ENCODE measurements at places on chromosomes 12 and 14. TPM values are rescaled to one million over a fixed set of nuclear protein-coding genes. Genes with fewer than 3 reads are reported as not detected.

DNA sequence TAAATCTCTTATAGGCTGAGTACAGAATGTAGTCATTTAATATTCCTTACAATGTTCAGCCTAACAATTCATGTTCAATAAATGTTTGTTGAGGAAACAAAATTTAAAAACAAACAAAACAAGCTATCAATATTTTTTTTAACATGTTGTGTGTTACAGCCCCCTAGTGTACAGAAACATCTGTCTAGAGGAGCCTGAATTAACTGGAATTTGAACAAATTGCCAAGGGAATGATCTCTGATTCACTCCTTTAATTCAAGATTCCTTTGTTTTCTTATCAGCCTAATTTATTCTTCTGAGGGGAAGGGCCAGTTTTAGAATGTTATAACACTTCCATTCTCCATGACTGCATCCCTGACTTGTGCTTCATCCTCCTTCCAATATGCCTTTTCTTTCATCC, 127.2 kb downstream of the CMAS start:
- no peak for DNase-seq

DNA sequence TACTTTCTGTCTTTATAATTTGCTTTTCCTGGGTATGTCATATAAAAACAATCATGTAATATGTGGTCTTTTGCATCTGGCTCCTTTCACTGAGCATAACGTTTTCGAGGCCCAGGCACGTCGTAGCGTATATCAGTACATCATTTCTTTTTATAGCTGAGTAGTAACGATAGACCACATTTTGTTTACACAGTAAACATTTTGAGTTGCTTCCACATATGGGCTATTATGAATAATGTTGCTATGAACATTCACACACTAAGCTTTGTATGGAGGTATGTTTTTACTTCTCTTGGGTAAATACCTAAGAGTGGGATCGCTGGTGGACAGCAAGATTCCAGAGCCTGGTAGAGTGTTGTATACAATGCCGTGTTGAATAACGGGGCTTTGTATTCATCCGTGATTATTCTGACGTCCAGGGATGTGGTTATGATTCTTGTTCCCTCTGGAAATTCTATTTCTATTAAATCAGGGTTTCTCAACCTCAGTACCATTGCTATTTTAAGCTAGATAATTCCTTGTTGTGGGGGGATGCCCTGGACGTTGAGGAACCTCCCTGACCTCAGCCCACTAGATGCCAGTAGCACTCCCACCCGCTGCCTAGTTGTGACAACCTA, 38.9 kb upstream of the CIT start:
- no peak for DNase-seq

DNA sequence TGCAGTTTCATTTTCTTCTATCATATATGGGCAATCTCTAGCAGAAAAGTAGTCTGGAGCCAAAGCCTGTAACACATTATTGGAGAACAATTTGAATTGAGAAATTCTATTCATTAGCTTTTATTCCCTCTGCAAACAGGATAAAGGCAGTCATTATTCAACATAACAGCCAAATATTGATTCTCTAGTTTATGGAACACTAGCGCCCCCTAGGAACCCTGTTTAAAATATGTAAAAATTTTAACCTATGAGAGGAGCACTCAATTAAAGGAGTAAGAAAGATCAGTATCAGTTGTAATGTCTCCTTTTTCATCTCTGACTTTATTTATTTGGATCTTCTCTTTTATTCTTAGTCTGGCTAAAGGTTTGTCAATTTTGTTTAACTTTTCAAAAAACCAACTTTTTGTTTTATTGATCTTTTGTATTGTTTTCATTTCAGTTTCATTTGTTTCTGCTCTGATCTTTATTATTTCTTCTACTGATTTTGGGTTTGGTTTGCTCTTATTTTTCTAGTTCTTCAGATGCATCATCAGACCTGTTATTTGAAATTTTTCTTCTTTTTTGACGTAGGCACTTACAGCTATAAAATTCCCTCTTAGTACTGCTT, 4.8 kb upstream of the LMNTD1 start:
- no peak for DNase-seq

DNA sequence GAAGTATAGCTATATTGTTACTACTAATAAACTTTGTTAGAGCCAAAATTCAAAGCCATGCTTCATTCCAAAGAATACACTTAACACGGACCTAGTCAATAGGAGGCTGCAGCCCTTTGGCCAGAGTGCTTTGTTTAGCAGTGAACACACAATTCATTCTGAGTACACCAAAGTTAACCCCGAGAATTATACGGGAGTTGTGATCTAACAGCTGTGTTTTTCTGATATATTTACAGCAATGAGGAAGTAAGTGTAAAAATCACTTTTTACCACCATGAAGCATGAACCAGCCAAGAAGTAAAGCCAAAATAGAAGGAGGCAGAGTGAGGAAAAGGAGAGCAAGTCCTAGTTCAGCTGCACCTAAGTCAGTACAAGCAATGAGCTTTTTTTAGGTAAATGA, 156.8 kb upstream of the PDE3A start:
- no peak for DNase-seq

DNA sequence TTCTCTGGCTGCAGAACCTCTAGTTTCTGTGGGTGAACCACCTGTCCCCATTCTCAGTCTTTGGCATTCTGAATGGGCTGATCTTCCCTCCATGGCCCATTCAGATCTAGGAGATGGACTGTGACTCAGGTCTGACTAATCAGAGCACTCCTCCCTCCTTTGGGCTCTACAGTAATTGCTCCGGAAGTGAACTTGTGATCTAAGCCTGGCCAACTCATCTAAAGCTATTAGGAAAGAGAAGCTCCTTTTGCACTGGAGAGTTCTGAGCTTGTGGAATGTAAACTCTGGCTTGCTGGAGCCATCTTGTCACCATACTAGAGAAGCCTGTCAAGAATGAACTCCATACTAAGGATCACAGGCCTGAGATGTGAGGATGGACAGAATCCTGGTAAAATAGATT, 168.2 kb downstream of the SUDS3 start:
- no peak for DNase-seq

GRCh38 chr14:77660754-77661153, 44.3 kb upstream of the SPTLC2 start:
- DNase-seq: peak; percentile 61

GRCh38 chr14:31430634-31431264, 10.4 kb upstream of the HEATR5A start:
- DNase-seq: no peak

GRCh38 chr12:69897744-69898143, 72.7 kb downstream of the MYRFL start:
- DNase-seq: no peak

GRCh38 chr14:88029500-88029899, 24.6 kb downstream of the GPR65 start:
- DNase-seq: no peak

GRCh38 chr12:111156304-111156703, 212.6 kb downstream of the PHETA1 start:
- no peak for DNase-seq

DNA sequence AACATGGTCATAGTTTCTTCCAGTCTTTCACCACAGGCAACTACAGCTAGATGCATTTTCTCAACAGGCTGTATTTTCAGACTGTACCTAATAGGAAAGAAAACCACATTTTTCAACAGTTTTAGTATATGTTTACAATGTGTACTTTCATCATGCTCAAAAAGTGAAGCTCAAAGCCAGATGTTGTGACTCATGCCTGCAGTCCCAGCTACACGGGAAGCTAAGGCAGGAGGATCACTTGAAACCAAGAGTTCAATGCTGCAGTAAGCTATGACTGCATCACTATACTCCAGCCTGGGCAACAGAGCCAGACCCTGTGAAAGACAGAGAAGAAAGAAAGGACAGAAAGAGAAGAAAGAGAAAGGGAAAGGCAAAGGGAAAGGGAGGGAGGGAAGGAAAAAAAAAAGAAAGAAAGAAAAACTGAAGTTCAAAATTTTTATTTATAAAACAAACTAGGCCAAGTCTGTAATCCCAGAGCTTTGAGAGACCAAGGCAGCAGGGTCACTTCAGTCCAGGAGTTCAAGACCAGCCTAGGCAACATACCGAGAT, 25.5 kb downstream of the GXYLT1 start:
- DNase-seq: no peak

DNA sequence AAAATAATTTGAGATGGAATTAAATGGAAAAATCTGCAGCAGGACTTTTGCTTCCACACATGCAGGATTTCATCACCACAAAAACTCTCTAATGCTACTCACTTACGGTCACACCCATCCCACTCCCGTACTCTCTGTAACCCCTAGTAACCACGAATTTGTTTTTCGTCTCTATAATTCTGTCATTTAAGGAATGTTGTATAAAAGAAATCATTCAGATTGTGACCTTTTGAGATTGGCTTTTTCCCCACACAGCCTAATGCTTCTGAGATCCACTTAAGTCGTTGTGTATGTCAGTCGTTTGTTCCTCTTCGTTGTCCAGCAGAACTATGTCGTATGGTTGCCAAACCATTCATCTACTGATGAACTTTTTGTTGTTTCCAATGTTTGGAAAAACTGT, 19.8 kb upstream of the PZP start:
- DNase-seq: no peak

DNA sequence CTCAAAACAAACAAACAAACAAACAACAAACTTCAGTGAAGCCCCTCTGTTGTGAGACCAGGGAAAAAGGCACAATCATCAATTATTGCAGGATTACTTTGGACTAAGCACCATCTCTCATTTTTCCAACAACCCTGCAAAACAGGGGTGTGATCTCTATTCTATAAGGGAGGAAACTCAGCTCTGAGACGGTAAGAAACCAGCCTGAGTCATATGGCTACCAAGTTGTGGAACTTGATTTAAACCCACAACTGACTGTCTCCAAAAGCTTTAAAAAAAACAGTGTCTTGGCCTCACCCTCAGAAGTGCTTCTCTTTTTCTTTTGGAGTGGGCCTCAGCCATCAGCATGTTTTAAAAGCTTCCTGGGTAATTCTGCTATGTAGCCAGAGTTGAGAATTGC, 49.8 kb downstream of the RIN3 start:
- no peak for DNase-seq

DNA sequence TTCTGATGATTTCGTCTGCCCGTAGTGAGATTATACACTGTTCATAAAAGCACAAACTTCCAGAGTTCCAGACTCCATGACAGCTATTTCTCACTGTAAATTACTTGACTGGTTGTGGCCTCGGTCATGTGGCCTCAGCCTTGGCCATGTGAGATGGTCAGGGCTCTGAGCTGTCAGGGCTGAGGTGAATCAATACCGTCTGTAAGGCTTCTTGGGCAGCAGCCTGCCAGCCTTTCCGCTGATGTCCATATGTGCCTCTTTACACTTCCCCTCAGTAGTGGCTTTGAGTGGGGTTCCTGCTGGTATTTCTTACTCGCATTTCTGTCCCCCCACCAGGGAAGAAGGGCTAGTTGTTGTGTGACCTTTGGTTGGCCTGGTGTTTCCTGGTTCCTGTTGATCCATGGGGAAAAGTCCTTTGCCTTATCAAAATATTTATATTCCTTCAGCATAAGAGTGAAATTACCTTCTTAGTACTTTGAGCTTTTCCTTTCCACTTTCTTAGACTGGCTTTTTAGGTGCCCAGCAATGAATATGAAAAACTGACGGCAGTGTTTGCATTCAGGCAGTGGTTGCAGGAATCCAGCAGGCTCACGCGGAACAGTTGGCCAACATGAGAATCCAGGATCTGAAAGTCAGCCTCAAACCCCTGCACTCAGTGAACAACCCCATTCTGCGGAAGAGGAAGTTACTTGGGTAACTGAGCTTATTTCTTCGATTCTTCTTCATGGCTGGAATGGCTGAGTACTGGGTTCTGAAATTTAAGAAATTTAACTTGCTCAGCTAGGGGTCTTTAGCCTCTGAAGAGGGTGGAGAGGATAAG, 46.1 kb downstream of the MAPKAPK5 start:
- no peak for DNase-seq

DNA sequence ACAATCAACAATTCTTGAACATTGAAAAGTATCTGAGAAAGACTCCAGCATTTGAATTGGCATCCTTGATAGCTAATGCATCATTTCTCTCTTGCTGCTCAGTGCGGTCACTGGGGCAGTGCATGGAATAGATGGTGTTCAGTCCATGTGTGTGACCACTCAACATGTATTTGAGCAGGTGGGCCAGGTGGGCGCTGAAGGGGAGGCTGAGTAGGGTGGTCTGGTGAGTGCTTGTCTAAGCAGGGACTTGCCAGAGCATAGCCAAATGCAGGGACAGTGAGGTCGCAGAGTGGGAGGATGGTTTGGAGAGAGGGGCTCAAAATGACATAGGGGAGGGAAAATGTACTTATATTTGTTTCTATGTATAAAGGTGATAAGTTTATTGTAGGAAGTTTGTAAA, 409.0 kb downstream of the TMEM121 start:
- no peak for DNase-seq

- DNase-seq: no peak
These were observed 10.4 kb downstream of the R3HDM2 start for GRCh38 chr12:57420482-57420881.

- DNase-seq: no peak
These were observed 34.9 kb upstream of the HNF1A start for GRCh38 chr12:120943482-120943881.

GRCh38 chr12:20368114-20368650, at the start of gene PDE3A:
Gene PDE3A (plus strand): TSS chr12:20368537. CDS start chr12:20369285, 748 bp downstream.
- DNase-seq: peak; percentile 37

- DNase-seq: no peak
These were observed 53.1 kb downstream of the PPP1R36 start for GRCh38 chr14:64602826-64603225.

GRCh38 chr14:63394432-63394831, 75.7 kb upstream of the GPHB5 start:
- no peak for DNase-seq

GRCh38 chr12:107057071-107057834, 36.1 kb downstream of the CRY1 start:
- no peak for DNase-seq

DNA sequence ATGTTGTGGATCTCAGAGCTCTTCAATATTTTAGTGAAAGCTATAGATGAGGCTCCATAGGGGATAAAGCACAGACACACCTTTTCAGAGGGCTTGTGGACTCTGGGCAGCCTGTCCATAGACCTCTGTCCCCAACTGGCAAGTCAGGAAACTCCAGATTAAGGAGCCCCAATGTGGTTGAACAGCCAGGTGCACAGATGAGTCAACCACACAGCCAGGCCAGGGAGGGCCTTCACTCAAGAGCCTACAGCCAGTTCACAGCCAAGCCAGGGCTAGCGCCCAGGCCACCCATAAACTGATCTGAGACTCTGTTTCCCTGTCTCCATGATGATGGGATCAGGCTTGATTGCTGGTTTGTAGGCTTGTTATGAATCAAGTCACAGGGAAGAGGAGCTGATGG, 1.0 kb upstream of the BDKRB2 start:
- DNase-seq: no peak

DNA sequence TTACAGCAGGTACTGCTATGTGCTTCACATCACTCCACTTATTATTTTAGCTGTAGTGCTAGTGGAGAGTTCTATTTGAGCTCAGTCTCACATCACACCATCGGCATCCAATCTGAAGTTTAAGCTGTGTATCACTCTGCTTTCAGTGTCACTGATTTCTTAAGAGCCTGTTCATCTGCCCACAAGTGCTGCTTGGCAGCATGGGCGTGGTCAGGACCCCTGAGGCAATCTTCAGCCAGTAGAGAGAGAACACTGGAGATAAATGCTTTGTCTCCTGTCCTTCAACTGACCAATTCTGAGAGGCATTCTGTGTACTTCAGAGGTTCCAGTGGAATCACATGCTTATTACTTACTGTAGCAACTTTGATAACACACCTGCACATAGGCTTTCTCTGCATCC, 728.8 kb downstream of the RPS29 start:
- DNase-seq: no peak

Gene SMCO2
- total RNA-seq: 1.1 TPM

Gene CCDC177
- total RNA-seq: 6.2 TPM

Gene FOXA1
- total RNA-seq: not detected

Gene TSHR
- total RNA-seq: not detected

Gene CIT
- 198 TPM for total RNA-seq

Gene MYH6
- not detected for total RNA-seq

Gene VIPAS39
- total RNA-seq: 17.2 TPM

Gene RTL1
- total RNA-seq: not detected

Gene TSPAN8
- total RNA-seq: not detected

Gene SAMD15
- total RNA-seq: 0.95 TPM

Measured in dorsolateral prefrontal cortex (tissue), 122 donors.